NCI-H1092 (cell line): ENCODE measurements at places on chromosomes 4 and X.

GRCh38 chr4:182758273-182758672 is 158.9 kb downstream of the DCTD start:
- DNase-seq, result no peak

GRCh38 chr4:59484944-59485343 is 1715.2 kb upstream of the ADGRL3 start:
- DNase-seq, result no peak

DNA sequence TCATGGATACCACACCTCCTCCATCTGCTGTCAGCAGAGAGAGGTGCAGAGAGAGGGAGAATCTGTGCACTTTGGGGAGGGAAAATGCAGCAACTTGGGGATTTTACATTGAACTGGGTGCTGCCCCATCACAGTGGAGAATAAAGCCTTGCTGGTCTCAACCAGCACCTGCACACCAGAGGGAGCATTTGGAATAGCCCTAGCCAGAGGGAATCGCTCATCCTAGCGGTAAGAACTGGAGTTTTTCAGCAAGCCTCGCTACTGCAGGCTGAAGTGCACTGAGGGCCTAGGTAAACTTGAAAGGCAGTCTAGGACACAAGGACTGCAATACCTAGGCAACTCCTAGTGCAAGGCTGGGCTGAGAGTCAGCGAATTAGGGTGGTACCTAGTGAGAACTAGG is 148.7 kb downstream of the KDR start:
- no peak for DNase-seq

- DNase-seq, result no peak
These were observed 13.0 kb downstream of the TBC1D1 start for GRCh38 chr4:37903901-37904300.

DNA sequence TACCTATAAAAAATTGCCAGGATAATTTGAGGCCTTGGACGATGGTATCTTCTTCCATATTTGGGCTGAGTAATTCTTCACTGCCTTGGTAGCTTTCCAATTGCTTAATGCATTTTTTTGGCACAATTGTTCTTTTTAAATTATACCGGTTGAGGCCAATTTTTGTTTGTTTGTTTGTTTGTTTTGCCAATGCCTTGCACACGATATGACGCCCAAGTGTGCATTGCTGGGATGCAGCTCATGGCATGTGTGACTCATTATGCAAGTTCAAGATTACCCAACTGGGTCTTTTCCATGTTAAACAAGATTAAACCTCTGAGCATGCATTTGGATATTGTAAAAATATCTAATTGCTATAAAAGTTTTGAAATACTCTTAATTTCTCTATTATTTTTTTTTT is 71.1 kb upstream of the KCNIP4 start:
- DNase-seq, result no peak

DNA sequence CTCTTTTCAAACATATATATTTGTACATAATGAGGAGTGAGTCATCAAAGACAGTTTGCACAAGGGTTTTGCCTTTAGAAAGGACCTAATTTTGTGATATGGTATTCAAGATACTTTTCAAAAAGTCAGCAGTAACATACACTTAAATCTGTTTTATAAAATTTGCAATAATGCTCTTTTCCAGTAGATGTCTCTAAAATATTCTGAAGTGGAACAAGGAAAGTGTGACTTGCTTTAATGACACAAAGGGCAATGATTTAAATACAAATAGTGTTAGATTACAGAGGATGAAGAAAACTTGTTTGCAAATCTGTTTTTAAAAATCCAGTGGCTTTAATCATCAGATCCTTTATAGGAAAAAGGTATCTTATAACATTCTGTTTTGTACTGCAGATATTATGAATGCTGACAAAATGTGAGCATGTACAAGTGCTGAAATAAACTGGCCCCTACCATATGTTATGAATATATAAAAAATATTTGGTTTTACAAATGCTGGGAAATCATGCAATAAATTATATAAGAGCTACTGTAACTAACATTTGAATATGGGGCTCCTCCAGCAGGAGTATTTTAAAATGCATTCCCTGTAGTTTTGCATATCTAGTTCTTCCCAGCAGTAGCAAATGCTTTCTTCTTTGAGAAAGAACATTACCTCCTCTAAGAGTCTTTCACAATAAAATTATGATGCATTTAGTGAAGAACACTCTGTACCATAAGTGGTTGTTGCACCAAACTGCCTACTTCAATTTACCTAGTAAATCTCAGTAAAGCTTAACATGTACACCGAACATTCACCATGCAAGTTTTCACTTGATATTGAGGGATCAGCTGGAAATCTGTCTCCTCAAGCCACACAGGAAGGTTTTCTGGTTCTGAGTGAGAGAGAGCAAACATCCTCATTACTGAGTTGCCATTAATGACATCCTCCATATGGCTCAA is 20.2 kb downstream of the MMRN1 start:
- DNase-seq, result no peak

- DNase-seq, result no peak
These were observed 16.5 kb downstream of the GAK start for GRCh38 chr4:915595-915994.

DNA sequence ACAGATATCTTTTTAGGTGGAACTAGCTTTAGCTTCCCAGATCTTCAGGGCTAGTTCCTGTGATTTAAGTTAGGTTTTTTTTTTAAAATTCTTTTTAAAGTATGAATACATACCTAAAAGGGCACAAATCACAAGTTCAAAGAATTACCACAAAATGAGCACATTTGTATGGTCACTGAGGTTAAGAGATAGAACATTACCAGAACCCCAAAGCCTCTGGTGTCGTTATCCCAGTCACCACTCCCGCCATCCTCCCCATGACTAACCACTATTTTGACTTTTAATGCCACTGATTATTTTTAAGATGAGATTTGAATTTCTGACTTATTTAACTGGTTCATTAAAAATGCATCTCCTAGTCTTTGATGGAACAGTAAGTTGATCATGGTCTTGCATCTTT is 5.4 kb downstream of the PGK1 start:
- DNase-seq, result no peak

DNA sequence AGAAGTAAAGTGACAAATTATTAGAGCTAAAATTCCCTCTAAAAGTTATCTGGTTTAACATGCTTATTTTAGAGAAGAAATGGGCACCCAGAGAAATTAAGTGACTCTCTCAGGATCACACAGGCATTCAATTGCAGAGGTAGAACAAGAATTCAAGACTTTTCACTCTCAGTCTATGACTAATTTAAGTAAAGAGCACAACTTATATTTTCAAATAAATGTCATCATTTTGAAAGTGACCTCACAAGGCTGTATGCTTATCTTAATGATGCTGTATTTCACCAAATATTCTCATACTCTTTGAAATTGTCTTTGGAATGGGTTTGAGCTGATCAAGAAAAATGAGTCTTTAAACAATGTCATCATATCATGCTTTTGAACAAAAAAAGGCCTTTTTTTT is 15.3 kb downstream of the GPR174 start:
- DNase-seq, result no peak
